ENCODE measurements at places on chromosomes 1 and 21. TPM values are rescaled to one million over a fixed set of nuclear protein-coding genes. Genes with fewer than 3 reads are reported as not detected.

CACNA1S gene
- 0.33 TPM for total RNA-seq

DISP3 gene
- 7.4 TPM for total RNA-seq

WNT2B gene
- total RNA-seq: 19.0 TPM

PDZK1 gene
- 10.2 TPM for total RNA-seq

KDM5B gene
- total RNA-seq: 82.3 TPM

PLA2G2D gene
- not detected for total RNA-seq

TMEM52 gene
- total RNA-seq: 1.7 TPM

S100A11 gene
- total RNA-seq: 153 TPM

FCRL2 gene
- not detected for total RNA-seq

APOBEC4 gene
- 0.66 TPM for total RNA-seq

CFHR1 gene
- total RNA-seq: 0.89 TPM

ELF3 gene
- 0.59 TPM for total RNA-seq

FMO3 gene
- total RNA-seq: 1.8 TPM

TNFAIP8L2 gene
- 5.5 TPM for total RNA-seq

TOR1AIP1 gene
- total RNA-seq: 74.7 TPM

MKNK1 gene
- total RNA-seq: 29.5 TPM

BCAN gene
- total RNA-seq: 240 TPM

RCSD1 gene
- 26.2 TPM for total RNA-seq

SYDE2 gene
- 11.7 TPM for total RNA-seq

ZNF692 gene
- 13.6 TPM for total RNA-seq

C1orf94 gene
- 0.50 TPM for total RNA-seq

CGN gene
- 2.4 TPM for total RNA-seq

C4BPB gene
- 0.20 TPM for total RNA-seq

KCNT2 gene
- 32.3 TPM for total RNA-seq

PGLYRP4 gene
- total RNA-seq: not detected

OR2M5 gene
- not detected for total RNA-seq

GNPAT gene
- total RNA-seq: 51.4 TPM

HSD3B1 gene
- not detected for total RNA-seq

OSCP1 gene
- 21.5 TPM for total RNA-seq

ZNF695 gene
- total RNA-seq: 2.6 TPM

AGMAT gene
- total RNA-seq: 2.6 TPM

CCDC30 gene
- 12.0 TPM for total RNA-seq

CALML6 gene
- 0.83 TPM for total RNA-seq

AVPR1B gene
- 0.50 TPM for total RNA-seq

CRYAA gene
- total RNA-seq: not detected

CRYBG2 gene
- total RNA-seq: 0.30 TPM
